ENCODE measurements at places on chromosomes 2 and 18. TPM values are rescaled to one million over a fixed set of nuclear protein-coding genes. Genes with fewer than 3 reads are reported as not detected.

DNA sequence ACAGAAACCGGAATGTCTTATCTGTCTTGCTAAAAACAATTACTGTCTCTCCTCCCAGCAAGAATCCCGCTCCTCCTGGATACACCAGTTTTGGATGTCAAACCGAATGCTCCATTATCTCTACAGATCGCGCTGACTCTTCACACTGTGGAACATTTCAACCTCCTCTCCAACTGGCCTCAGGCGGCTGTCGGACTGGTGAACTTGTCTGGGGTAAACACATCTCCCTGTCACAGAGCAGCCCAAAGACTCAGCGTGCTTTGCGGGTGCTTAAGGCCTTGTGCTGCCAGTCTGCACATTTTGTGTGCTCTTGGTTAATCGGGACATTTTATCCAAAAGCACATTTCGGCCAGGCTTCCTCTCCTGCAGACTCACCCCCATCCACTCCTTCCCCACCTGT is 173.1 kb downstream of the ICOS start:
- peaks cover 56% of the 10 kb centered on the region for H3K4me1 ChIP-seq
- no peaks in the 10 kb centered on the region for H3K27me3 ChIP-seq
- peak overlapping the region; percentile 85 for H3K27ac ChIP-seq
- DNase-seq: no peak

DNA sequence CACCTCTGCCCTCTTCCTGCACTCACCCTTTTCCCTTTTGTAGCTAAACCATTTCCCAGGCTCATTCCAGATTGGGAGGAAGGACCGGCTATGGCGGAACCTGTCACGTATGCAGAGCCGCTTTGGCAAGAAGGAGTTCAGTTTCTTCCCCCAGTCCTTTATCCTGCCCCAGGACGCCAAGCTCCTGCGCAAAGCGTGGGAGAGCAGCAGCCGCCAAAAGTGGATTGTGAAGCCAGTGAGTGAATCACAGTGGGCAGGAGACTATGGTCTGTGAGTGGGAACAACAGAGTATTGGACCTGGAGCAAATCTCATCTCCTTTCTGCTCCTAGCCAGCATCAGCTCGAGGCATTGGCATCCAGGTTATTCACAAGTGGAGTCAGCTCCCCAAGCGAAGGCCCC is 35.0 kb upstream of the CYP27A1 start:
- no peak for DNase-seq
- no peak overlapping the region for H3K27ac ChIP-seq

DNA sequence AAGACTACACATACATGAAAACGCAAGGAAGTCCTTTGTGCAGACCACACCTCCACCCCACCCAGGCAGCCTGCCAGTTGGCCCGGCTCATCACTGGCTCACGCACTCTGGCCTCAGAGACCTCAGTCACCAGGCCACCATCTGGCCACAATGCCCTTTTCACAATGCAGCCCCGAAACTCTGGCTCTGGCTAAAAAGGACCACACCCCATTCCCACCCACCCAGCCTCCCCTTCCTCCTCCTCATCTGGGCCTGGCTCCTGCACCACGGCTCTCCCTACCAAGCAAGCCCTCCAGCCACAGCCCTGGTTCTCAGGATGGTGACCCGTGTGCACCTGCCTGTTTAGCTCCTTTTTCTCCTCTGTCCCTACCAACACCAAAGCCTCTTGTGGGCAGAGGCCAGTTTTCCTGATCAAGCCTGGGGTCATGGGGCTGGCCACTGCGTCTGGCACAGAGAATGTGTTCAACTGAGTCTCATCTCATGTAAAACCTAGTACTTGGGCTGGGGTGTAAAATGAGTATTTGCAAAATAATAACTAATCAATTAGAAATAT is 7.4 kb downstream of the HDAC4 start:
- H3K4me3 ChIP-seq: no peak overlapping the region
- H3K27me3 ChIP-seq: no peaks in the 10 kb centered on the region

GRCh38 chr2:76194031-76194775 is 483.5 kb upstream of the GCFC2 start:
- H3K36me3 ChIP-seq: no peaks in the 10 kb centered on the region
- no peak overlapping the region for H3K4me3 ChIP-seq
- H3K27me3 ChIP-seq: no peaks in the 10 kb centered on the region

DNA sequence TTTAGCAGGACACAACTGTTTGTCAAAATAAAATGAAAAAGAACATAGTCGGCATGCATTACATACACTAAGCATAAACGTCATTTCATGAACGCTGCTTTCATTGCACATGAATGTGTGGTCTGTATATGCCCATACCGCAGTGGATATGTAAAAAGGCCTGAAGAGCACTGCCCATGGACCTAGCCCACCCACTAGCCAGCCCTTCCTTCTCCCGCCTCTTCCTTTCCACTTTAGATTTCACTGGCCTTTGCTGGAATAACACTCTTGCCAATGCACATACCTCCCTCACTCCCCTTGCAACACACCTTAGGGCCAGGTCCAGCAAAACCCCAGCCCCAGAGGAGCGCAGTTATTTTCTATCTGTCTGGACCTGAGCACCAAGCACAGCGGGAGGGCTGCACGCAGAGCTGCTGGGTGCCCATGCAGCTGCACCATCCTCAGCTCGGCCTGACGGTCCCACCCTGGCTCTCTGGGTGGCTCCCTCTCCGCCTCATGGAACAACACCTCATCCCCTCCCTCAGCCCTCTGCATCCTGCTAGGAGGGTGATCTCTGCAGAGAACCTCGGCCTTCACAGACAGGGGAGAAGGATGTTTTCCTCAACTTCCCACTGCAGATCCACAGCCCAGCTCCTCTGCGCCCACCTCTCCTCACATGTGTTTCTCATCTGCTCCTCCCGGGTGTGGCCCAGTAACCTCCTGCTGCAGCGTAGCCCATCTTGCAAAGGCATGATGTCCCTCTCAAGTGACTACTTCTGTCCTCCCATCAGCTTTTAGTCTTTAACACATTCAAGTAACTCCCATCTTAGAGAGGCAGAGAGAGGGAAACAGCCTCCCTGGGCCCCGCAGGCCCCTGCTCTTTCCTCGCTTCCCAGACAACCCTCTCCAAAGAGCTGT is 72.7 kb downstream of the FBXO15 start:
- no peak overlapping the region for H3K27ac ChIP-seq
- no peaks in the 10 kb centered on the region for H3K36me3 ChIP-seq
- H3K27me3 ChIP-seq: no peaks in the 10 kb centered on the region

DNA sequence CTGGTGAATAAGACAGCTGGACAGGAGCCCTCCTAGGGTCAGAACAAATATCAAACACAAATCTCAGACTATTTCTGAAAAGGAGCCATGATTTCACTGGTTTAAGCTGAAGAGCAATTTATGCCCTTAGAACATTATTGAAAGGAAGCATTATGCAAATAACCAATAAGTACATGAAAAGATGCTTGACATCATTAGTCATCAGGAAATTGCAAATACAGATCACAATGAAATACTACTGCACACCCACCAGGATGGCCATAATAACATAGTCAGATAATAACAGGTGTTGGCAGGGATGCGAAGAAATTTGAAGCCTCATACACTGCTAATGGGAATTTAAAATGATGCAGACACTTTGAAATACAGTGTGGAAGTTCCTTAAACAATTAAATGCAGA is 176.4 kb upstream of the RAB6C start:
- no peak overlapping the region for H3K4me3 ChIP-seq
- H3K4me1 ChIP-seq: peaks cover 12% of the 10 kb centered on the region
- no peaks in the 10 kb centered on the region for H3K36me3 ChIP-seq
- DNase-seq: no peak
- H3K27ac ChIP-seq: no peak overlapping the region

DNA sequence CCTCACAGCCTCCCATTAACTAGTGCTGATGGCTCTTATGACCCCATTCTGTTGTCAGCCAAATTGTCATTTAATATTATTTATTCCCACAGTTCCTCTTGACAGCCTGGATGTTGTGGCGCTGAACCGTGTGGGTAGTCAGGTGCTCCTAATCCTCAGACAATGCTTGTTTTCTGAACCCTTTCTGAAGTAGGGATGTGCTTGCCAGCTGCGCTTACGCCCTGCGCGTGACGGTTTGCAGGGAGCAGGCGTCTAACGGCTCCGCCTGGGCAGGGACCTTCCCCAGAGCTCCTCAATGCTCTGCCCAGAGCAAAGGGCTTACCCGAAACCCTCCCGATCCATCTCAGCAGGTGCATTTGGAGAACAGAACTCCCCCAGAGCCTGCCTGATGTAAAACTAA is 358.2 kb upstream of the MYT1L start:
- H3K4me3 ChIP-seq: no peak overlapping the region
- H3K27me3 ChIP-seq: peaks cover 6% of the 10 kb centered on the region
- H3K27ac ChIP-seq: no peak overlapping the region
- DNase-seq: no peak
- H3K4me1 ChIP-seq: peaks cover 9% of the 10 kb centered on the region

- H3K27me3 ChIP-seq: no peaks in the 10 kb centered on the region
- H3K4me1 ChIP-seq: peaks cover 28% of the 10 kb centered on the region
- H3K4me3 ChIP-seq: no peak overlapping the region
- DNase-seq: no peak
- peaks cover 7% of the 10 kb centered on the region for H3K36me3 ChIP-seq
Measured at GRCh38 chr2:6602471-6602870, 263.2 kb downstream of the CMPK2 start.

GRCh38 chr2:191512216-191512835 is 165.6 kb upstream of the NABP1 start:
- H3K36me3 ChIP-seq: peaks cover 3% of the 10 kb centered on the region
- DNase-seq: no peak
- no peaks in the 10 kb centered on the region for H3K27me3 ChIP-seq
- H3K4me1 ChIP-seq: peaks cover 32% of the 10 kb centered on the region

The PAX3 gene
- total RNA-seq: 52.2 TPM

The KCNG2 gene
- not detected for total RNA-seq

The PDE11A gene
- 0.23 TPM for total RNA-seq

The RGPD3 gene
- total RNA-seq: 0.14 TPM

The CCDC148 gene
- 1.4 TPM for total RNA-seq

The CKAP2L gene
- total RNA-seq: 31.3 TPM

The NYAP2 gene
- 0.36 TPM for total RNA-seq

The NAPG gene
- total RNA-seq: 21.1 TPM
